ENCODE measurements at places on chromosomes 1 and 21.
A peak's percentile ranks its signal among the peaks of the same experiment; 100 is the strongest.

DNA sequence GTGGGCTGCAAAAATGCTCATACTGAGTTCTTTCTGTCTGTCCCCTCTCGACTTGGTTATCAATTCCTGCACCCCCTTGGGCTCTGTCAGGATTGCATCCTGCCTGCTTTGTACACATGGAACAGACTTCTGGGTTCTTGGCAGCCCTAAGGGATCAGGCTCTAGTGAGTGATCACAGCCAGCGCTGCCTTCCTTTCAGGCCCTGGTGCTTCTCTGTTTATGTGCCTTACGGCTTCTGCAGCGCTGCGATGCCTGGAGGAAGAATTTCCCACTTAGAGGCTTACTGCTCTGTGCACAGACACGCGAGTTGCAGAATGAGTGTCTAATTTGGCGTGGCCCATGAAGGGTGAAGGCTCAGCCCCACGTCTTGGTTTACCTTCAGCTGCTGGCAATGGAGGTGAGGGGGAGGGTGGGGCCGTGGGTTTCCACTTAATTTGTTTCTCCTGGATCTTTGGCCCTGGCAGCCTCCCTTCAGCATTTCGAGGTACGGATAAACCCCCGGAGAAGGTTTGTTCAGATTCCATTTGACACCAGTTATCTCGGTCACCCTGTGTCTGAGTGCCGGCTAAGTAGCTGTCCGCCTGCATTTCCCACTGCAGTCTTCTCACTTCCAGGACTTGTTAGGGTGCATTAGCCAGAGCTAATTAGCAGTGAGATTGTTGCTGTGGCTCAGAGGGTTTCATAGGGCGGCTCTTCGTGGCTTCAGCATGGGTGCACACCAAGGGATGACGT is 227.3 kb downstream of the DYRK1A start:
- DNase-seq = no peak

DNA sequence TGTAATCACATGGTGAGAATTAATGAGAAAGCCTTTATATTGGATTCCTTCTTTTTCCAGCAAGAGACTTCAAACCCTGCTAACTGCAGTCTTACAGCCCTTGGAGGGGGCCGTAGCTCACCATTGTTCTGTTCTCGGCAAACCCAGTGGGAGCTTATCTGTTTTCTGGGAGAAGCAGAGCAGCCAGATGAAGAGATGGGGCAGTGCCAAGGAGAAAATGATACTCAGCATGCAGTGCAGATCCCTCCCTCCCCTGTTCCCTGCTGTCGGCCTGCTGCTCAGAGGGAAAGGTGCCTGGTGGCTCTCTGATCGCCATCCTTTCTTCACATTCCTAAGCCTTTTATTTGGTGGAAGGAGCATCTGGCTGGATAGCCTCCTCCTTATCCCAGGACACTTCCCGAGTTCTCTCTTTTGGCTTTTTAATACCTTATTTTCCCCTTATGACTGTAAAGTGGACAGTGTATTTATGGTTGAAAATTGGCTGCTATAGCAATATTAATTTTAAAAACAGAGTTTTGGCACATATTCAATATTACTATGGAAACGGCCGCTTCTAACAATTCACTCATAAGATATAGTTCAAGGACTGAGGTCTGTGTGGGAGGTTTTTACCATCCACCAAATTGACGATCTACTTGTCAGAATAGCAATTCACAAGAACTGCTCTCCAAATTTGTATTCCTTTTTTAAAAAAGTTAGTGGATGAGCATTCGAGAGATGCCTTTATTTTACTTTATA is 203.4 kb downstream of the CRB1 start:
- DNase-seq = no peak

DNA sequence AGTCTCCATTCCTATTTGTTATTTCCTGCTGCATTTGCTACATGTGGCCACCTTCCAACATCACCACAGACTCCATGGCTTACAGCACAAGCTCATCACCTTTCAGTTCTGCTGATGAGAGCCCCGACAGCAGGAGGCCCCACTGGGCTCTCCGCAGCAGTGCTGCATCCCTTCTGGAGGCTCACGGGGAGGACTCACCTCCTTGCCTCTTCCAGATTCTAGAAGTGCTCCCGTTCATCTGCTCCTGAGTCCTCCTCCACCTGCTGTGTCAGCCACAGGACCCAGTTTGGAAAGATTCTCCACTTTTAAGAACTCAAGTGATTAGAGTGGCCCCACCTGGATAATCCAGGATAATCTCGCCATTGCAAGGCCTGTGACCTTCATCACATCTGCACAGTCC is 167.6 kb downstream of the PCBP3 start:
- DNase-seq = no peak

DNA sequence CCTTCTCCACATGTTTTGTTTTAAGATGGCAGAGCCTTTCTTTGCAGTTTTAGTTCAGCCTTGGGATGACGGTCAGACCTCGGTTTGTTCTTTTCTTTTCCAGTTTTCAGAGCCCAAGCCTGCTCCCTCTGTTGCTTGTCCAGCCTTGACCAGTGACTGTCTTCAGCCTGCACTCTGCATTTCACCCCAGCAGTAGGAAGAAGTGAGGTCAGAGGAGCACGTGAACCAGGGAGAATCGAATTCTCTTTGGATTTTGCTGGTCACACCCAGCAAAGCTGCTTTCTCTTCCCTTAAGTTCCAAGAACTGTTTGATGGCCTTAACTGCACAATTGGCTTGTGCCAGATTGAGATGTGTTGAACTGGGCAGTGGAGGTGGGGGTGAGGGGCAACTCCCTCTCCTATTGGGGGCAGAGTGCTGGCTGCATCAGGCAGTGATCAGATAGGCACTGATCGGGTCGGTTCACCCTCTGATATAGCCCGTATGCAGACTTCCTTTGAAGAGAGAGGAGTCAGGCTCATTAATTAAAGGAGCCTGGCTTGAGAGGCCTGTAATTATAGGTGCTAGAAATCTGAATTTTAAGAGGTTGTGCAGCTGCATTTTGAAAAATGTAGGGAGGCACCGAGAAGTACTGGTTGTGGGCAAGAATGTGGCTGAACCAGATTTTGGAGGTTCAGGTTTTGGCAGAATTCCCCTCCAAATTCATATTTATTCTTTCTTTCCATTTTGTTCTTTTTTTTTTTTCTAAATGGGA is 42.4 kb downstream of the PEX14 start:
- no peak for DNase-seq

DNA sequence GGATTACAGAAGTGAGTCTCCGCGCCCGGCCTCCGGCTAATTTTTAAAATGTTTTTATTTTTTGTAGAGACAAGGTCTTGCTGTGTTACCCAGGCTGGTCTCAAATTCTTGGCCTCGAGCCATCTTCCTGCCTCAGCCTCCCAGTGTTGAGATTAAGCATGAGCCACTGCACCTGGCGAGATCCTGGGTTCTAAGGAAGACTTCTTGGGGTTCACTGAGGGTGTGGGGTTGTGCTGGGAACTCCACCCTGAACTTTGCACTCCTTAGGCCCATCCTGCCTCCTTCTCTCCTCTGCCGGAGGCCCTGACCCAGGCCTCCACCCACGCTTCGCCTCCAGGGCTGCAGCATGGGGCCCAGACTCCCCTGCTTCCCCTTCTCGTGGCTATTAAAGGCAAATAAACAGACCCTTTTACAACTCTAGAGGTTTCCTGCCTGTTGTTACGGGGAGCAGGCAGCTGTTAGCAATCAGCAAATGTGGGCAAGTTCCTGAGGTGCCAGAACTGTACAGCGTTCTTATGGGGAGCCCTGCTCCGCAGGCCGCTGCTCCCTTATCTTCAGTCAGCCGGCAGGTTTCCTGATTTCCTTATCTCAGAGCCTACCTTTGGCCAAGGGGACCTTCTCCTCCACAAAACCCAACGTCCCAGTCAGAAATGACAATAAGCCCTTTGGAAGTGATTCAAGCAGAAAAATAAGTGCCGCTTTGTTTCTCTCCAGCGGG is 41.0 kb upstream of the LIN9 start:
- DNase-seq = peak; percentile 82

DNA sequence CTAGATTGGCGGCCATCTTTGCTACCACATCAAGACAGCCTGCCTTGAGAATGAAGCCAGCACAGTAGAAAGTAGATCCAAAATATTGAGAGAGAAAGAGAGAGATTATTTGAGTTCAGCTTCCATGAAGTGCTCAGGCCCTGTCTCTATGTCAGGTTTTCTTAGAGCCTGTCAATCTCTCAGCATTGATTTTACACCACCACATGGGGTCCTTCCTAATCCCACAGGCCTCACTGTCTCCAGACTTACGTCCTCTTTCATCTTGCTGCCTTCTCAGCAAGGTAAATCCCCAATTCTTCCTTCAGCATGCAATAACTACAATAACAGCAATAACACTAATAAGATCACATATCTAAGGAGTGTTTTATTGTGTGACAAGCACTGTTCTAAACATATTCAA is 21.0 kb downstream of the DYNLT5 start:
- DNase-seq = no peak

- no peak for DNase-seq
Observed at GRCh38 chr1:199868777-199869176, 158.7 kb upstream of the NR5A2 start.

DNA sequence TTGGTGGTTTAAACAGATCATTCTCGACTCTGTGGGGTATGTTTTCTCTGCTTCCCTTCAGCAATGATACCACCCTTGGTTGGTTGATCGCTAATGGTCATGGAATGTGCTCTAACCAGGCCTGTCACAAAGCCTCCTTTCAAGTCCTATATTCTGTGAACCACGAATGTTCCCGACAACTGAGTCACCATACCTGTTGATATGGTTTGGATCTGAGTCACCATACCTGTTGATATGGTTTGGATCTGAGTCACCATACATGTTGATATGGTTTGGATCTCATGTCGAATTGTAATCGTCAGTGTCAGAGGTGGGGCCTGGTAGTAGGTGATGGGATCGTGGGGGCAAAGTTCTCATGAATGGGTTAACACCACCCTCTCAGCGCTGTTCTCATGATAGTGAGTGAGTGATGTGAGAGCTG is 10.2 kb upstream of the CAMK2N1 start:
- no peak for DNase-seq

GRCh38 chr1:26811708-26812107 is 14.8 kb upstream of the ZDHHC18 start:
- DNase-seq = no peak

DNA sequence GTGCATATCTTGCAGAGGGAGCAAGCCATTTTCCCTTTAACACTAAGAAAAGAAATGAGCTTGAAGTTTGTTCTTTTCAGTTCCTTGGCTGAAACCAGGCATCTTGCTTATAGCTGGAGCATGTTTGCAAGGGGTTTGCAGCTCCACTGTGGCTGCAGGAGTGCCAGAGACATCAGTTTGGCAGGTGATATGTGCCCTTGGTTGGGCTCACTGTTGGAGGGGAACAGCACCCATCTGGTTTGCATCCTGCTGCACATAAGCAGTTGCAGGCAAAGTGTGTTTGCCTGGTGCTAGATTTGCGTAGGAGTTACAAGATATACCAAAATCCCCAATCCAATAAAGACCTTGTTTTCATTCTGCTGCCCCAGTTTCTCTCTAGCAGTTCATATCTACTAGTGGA is 47.8 kb upstream of the IKBKE start:
- DNase-seq = no peak

DNA sequence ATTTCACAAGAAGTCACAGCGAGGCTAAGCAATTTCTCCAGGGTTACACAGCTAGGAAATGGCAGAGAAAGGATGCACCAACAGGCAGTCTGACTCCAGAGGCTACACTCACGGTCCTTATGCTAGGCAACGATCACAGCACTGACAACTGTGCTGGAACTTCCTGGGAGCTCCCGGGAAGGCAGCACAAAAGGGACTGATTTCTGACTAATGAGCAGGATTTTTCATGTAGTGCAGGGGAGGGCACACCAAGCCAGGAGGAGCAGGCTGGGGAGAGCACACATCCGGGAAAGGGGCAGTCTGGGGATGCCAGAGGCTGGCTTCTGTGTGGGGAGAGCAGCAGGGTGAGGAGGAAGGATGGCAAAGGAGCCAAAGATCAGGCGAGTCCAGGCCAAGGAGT is 486.7 kb downstream of the OMA1 start:
- no peak for DNase-seq

GRCh38 chr1:166952002-166952746 is 23.2 kb downstream of the ILDR2 start:
- DNase-seq = no peak

DNA sequence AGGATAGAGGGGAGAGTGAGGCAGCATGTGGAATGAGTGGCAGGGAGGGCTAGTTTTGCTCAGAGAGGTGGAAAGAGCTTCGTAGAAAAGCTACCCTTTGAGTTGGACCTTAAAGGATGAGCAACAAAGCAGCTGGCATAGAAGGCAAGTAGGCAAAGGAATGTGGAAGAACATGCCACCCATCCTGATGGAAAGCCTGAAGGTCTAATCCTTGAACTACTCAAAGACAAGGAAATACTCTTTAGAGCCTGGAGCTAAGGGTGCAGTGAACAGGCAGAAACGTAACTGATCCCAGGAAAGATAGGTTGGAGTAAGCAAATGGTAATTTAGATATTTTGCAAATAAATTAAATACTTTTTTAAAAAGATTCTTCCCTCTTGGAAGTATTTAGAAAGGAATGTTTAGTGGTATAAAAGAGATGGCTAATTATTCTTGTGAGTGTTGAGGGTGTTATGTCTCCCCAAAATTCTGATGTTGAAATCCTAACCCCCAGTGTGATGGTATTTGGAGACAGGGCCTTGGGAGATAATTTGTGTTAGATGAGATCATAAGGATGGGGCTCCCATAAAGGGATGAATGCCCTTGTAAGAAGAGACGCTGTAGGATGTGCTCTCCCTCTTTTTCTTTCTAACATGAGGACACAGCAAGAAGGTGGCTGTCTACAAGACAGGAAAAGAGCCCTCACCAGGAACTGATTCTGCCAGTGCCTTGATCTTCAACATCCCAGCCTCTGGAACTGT is 308.1 kb upstream of the RUNX1 start:
- no peak for DNase-seq

DNA sequence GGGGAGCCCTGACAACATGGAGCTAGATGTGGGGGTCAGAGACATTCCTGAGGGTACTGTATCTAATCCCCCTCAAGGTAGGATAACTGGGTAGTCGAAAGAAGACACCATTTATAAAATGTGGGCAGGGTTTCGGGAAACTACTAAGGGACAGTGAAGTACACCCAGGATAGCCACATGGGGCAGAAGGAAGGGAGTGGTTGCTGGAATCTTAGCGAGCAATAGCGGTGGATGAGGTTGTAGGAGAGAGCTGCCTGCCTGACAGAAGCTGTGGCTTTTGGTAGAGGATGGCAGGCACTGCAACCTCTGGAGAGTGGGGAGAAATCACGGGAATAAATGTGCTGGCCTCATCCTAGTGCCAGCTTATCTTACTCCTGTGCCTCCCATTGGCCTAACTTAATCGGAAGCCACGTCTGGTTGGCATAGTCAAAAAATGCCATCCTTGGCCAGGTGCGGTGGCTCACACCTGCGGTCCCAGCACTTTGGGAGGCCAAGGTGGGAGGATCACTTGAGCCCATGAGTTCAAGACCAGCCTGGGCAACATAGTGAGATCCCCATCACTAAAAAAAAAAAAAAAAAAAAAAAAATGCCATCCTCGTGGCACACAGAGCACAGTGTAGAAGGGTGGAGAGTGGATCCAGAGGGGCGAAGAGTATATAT is 23.4 kb upstream of the MAPKAPK2 start:
- no peak for DNase-seq

GRCh38 chr1:53132176-53132575 is 10.3 kb downstream of the SLC1A7 start:
- DNase-seq = no peak

- DNase-seq = peak; percentile 80
Observed at GRCh38 chr1:153352523-153352922, 3.9 kb upstream of the PGLYRP4 start.

GRCh38 chr1:89839516-89839915 is 18.7 kb downstream of the LRRC8D start:
- DNase-seq = no peak

- peak; percentile 13 for DNase-seq
Observed at GRCh38 chr1:167791281-167792187, 69.8 kb downstream of the MPZL1 start.

Data from common myeloid progenitor, CD34-positive (primary cell).